Femur (tissue), 1 donor: ENCODE measurements at places on chromosomes 16 and 17.

DNA sequence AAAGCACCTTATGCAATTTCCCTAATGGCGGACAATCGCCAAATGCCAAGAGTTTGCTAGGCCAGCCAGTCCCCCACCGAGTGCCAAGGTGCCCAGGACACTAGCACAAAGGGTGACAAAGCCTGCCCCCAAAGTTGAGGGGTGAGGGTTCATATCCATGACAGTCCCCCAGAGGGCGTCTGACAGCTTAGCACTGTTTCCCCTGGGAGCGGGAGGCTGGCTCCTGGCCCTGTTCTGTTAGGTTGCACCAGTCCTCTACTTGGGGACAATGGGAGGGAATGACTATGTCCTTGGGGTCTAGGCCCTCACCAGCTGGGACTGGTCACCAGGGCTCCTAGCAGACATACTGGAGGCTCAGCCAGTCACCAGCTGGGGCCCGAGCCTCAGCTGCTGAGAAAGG, 66.9 kb downstream of the MYO18A start:
- no peak for DNase-seq

- no peak for DNase-seq
These were observed 40.6 kb downstream of the EMP2 start for GRCh38 chr16:10539793-10540192.

GRCh38 chr16:29835926-29836325, 15.7 kb downstream of the MVP start:
- DNase-seq = no peak

GRCh38 chr17:19237389-19238166, 412 bp downstream of the EPN2 start:
- DNase-seq = peak; percentile 56

GRCh38 chr16:57564571-57565270, 22.3 kb downstream of the ADGRG5 start:
- no peak for DNase-seq

DNA sequence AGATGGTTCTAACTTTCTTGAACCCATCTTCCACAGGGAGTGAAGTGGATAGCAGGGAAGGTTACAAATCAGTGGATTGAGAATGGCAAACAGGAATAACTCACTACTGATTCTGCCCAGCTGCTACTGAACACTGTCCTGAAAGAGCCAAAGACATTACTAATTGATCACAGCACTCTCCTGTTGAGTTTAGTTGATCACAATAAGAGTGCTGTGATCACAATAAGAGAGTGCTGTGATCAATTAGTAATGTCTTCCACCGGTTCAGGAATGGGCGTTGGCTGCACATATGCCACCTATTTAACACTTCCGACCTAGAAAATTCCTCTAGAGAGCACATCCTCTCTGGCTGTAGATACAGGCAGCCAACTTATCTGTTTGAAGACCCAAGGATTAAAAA, 11.4 kb downstream of the CFAP97D1 start:
- DNase-seq = no peak

GRCh38 chr16:68236137-68236825, 354 bp upstream of the ESRP2 start:
- DNase-seq = peak; percentile 54

- DNase-seq = no peak
These were observed 529.1 kb downstream of the WWOX start for GRCh38 chr16:78628461-78629045.

GRCh38 chr16:51201604-51202003, 50.5 kb upstream of the SALL1 start:
- DNase-seq = no peak

DNA sequence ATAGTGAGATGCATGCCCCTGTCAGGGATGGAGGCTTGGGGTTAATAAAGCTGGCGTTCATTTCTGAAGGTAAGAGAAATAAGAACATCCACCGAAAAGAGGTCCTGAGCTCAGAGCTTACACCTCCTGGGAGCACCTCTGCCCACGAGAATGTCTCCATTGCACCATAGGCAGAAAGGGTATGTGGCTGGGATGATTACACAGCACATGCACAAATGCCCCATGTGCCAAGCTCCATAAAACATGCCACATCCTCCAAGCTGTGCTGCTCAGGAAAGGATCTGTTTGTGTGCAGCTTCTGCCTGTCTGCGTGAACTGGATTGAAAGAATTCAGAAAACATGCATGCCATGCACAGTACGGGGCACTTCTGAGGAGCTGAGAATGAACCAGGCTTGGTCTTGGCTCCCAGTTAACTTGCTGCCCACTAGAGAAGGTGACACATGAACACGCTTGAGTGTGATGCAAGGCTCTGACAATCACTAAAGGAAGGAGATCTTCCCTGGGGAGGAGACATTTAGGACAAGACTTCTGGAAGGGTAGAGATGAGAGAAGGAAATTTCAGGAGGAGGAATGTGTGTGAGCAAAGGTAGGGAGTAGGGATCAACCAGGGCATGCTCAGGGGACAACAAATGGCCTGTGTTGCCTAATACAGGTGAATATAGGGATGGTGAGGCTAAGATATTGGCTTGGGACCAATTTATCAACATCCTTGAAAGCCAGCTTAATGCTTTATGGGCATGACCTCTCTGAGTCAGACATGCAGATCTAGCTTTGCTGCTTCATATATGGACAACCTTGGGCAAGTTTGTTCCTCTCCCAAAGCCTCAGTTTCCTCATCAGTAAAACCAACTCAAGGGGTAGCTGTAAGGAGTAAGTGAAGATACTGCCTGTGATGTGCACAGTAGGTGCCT, 32.0 kb upstream of the SMPD3 start:
- no peak for DNase-seq
